ENCODE measurements at places on chromosomes 4 and X.

- peak; percentile 40 for DNase-seq
Measured at GRCh38 chr4:38867478-38868058, at the start of gene FAM114A1. FAM114A1 (plus strand) TSS chr4:38867806; CDS start chr4:38878079, 10,273 bp downstream.

DNA sequence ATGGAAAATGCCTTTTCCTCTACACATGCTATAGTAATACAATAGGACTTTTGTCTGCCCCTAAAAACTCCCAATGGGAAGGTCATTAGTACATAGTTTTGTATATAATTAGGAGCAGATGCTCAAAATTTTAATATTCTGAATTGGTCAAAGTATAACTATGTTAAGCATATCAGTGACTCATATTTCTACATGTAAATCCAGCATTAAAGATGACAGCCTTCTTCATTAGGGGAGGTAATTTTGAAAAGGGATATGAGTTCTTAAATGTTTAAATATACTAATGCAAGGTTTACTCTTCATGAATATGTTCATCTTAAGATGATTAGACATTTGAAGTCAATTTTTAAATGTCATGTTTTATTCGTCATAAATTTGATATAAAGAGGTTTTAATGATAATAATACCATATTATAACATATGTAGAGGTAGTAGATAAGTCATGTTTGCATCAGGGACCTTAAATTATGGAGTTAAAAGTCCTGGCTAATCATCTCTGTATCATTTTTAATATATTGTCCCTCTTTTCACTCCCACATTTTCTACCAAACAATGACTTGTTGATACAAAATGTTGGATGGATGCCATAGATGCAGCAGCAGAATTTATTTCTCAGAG is 218.8 kb downstream of the STPG2 start:
- DNase-seq = no peak

DNA sequence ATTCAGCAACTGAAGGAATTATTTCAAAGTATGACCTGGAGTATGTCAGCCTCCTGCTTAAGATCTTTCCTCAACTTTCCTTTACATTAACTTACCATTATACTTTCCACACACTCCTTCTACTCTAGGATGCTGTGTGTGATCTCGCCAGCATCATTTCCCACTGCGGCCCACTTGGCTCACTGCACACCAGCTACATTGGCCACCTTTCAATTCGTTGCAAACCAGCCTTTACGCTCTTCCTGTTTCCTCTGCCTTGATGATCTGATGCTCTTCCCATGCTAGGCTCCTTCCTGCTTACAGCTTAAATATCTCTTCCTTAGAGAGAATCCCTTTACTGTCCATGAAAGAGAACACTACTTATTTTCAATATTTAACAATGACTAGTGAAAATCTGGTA is 95.1 kb downstream of the GPM6A start:
- no peak for DNase-seq

DNA sequence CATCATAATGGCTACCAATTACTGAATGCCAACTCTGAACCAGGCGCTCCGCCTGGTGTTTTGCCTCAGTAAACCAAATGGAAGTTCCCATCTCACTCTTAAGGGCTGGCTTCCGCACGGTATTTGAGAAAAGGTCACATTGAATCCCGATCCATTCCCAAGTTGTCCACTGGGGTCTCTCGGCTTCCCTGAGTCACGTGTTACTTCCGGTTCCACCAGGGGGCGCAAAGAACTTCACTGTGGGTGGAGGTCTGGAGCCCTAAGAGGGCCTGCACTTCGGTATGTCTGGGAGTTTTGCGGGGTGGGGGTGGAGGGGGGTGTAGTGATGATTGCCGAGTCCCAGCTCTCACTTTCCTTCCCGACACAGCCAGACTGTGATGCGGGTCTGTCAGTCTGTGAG is 13.4 kb upstream of the NHS start:
- no peak for DNase-seq

GRCh38 chr4:146214238-146214637 is at the start of gene REELD1:
REELD1 (plus strand) TSS chr4:146214538; CDS start chr4:146216953, 2,415 bp downstream.
- no peak for DNase-seq

GRCh38 chr4:16026160-16026761 is 57.6 kb downstream of the PROM1 start:
- DNase-seq = peak; percentile 60

GRCh38 chr4:66736606-66737005 is 808.7 kb downstream of the CENPC start:
- no peak for DNase-seq

GRCh38 chr4:11748164-11748872 is 319.6 kb upstream of the HS3ST1 start:
- no peak for DNase-seq

GRCh38 chrX:85591536-85591935 is 212.1 kb upstream of the POF1B start:
- DNase-seq = no peak

DNA sequence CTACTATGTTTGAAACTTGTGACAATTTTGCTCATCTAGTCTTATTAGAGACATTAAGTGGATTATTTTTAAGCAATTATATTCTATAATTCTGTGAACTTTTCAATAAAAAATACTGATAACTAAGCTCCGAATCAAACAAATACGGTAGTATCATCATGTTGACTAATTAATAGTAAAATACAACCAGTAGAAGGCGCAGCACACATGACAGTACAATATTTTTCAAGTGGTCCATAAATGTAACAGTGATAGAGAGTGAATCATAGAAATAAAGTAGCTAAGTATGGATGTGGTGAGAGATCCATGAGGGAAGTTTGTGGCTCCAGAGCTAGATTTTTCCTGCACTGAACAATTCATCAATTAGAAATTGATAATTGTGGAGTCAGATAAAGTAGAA is 666.2 kb downstream of the KCTD8 start:
- no peak for DNase-seq

DNA sequence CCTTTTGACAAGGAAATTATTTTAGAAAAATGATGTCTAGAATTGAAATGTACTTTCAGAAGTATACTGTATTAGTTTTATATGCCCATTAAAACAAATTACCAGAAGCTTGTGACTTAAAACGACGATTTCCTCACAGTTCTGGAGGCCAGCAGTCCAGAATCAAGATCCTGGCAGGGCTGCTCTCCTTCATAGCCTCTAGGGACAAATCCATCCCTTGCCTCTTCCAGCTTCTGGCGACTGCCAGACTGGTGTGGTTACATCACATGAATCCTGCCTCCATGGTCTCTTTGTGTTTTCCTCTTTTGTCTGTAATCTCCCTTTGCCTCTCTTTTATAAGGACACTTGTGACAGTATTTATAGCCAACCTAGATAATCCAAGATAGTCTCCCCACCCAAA is 97.1 kb downstream of the IQCM start:
- no peak for DNase-seq

DNA sequence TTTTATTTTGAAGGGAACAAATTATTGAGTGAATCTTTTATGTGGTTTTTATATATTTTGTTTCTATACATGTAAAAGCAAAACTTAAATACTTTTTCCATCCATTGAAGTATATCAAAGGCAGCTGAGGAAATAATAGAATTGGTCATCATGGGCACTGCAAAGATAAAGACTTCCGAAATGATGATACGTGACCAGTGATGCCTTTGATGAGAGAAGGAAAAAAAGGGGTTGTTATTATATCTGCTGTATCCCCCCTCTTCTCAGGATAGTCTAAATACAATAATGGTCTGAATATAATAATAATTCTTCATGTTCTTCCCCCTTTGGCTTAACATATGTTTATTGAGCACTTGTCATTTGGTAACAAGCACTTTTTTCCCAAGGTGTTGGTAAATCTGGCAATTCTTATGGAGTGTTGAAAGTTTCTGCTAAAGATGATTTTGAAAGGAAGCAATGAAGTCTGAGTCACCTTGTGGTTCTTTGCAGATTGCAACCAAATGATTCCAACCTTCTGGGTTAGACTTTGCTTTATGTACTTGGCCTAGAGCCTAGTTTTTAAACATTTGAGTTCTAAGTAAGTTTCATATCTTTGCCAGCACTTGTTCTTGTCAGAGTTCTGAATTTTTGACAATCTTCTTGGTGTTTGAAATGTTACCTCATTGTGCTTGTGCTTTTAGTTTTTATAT is 60.8 kb downstream of the USP9X start:
- DNase-seq = peak; percentile 33
